ENCODE measurements at places on chromosomes 6 and 20.

DNA sequence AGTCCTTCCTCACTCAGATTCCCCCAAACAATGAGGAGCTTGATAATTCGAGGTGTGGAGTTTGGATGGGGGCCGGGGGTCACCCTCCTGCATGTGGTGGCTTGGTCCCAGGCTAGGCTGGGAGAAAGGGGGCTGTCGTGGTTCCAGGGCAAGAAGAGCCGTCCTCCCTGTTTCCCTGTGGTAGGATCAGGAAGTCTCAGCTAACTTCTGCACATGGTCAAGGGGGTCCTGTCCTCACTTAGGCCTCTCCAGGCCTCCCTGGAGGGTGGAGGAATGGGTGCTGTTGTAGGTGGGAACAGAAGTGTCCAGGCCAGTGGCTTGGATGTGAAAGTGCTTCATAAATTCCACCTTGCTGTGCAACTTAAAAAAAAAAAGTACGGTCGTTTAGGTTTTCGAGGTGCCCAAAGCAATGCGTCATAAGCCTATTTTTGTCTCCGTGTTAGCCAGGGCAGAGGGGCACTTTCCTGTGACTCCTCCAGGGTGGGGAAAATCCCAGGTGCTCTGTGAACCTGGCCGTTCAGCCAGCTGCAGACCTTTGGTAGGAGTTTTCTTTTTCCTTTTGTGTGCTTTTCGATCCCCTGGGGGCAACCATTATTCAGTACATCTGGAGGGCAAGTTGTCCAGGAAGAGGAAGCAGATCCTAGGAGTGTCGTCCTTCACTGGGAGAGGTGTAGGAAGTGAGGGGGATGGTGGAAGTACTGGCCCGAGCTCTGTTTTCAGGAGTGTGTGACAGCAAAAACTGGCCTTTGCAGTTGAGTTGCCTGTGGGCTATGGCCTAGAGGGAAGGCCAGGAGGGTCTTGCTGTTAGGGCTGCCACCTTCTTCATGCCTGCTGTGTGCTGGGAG is 9.6 kb downstream of the IGF2R start:
- no peak for DNase-seq

- DNase-seq = no peak
These were observed 821 bp downstream of the DHX35 start for GRCh38 chr20:38962928-38963401.

DNA sequence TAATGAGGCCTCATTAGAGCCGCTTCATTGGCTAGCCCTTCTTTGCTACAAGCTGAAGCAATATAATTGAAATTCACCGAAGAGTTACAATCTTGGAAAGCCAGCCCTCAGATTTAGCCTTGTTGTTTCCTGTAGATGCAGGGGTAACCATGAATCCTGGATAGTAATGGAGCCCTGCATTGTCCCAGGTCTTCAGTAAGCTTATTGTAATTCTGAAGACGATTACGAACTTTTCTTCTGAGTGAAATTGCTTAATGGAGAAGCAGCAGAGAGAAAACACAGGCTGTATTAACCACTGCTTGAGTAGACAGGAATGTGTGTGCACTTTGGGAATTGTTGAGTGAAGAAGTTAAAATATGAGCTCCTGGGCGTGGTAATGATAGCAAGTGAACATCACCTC is 26.3 kb upstream of the NAA20 start:
- DNase-seq = no peak

- DNase-seq = no peak
These were observed 26.3 kb upstream of the OLIG3 start for GRCh38 chr6:137520520-137520919.

- DNase-seq = no peak
These were observed 240.5 kb downstream of the TTLL2 start for GRCh38 chr6:167565388-167565787.

DNA sequence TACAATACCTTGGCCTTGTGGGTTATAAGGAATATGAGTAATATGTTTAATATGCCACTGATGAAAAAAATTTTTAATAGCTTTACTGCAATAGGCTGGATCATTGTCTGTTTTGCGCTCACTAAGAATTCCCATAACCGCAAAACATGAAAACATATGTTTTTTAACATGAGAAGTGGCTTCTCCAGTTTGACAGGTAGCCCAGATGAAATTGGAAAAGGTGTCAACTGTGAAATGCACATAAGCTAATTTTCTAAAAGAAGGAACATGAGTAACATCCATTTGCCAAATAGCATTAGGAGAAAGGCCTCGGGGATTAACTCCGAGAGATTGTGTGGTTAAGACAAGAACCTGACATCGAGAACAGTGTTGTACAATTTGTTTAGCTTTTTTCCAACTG is 4.9 kb downstream of the GLYATL3 start:
- no peak for DNase-seq

DNA sequence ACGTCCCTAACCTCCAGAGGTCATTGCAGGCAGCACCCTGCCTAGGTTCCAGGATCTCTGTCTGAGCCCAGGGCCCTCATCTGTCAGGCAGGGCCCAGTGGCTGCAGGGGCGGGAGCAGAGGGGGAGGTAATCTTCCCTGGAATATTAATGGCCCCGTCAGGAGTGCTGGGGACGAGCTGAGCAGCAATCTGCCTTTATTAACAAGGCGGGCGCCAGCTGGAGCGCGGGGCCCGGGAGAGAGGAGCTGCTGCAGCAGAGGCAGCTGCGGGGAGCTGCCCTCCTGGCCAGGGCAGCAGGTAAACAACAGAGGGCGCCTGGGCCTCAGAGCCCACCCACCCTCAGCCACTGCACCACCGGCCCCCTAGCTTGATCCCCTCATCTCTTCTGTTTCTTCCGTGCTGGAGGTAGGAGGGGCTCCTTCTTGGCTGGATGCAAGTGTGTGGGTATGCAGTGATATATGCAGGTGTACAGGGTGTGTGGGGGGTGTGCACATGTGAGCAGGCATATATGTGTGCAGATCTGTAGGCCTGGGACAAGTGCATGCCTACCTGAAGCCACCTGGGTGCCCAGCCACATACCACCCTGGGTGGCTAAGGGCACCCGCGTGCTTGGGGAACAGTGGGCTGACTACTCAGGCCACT is 131.8 kb upstream of the MLN start:
- DNase-seq = no peak

DNA sequence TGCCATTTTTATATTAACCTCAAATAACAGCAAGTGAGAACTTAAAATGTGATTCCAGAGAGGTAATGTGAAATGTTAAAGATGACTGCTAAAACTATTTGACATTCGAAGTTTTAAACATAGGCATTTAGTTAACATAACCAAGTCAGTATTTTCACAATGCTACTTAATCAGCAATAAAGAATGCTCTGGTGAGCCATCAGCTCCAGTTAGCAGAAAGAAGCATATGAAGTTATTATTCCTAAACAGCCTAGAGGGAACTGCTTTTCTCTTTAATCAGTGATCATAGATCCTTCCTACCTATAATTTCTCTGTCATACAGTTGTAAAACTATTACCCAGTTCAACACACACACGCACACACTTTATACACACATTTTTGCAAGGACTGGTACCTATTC is 60.1 kb downstream of the MMS22L start:
- DNase-seq = no peak

DNA sequence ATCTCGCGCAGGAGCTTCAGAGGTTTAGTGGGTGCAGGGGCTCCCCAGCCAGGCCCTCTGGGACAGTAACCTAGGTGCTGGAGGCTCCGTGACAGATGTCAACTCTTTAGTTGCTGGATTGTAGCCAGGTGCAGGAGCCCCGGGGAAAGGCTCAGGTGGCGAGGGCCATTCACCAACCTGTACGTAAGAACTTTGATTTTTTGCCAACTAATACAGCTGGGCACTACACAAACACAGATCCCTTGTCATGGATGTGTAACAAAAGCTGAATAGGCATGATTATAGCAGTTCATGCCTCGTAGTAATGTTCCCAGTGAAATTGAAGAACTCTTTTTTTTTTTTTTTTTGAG is 82.6 kb downstream of the CDC5L start:
- DNase-seq = no peak

DNA sequence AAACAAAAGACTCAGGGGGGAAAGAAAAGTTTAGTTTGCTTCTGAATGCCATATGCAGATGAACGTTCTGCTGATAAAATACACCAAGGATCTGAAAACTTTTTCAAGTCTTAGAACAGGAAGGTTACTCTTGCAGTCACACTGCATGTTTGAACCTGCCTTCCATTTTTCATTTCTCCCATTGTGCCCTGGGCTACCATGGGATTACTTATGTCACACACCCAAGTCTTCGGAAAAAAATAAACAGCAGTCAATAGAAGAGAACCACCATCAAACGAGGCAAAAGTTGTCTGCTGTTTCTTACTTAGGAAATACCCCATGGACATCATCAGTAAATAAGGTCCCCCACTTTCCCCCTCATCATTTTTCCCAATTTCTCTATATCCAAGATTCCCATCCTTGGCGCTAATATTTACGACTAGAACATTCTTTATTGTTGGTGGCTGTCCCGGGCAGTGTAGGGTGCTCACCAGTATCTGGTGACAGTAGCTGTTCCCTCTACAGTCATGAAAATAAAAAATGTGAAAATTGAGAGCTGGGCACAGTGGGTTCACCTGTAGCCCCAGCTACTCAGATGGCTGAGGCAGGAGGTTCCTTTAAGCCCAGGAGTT is 202.5 kb downstream of the BCAS1 start:
- DNase-seq = no peak

DNA sequence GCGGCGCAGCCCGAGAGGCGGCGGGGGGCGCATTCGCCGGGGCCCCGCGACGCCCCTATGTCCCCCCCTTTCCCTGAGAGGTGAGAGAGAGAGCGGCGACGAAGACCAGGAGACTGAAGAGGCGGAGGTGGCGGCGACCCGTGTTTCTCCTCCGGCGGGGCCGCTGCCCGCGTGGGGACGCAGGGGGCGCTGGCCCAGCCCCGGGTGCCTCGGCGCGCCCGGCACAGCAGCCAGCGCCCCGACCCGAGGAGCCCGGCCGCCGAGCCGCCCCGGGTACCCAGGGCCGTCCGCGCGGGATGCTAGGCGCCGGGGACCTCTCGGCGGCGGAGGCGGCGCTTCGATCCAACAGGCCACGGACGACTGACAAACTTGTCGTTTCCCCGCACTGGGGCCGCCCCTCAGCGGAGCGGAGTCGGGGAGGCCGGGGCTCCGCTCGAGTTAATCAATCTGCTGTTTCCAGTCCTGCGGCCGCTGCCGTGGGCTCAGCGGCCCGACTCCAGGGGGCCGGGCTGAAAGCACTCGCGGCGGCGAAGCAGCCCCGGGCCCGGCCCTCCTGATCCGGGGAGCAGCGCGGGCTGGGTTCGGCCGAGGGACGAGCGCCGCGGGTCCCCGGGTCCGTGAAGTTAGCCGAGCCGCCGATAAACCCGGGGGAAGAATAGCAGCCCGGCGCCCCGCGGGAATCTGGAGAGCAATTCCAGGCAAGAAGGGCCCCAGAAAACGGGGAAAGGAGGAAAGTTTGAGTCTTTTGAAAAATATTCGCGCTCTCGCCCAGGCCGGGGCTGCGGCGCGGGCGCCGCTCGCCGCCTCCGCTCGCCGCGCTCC is 631 bp downstream of the MDGA1 start:
- no peak for DNase-seq

- no peak for DNase-seq
These were observed 90.6 kb downstream of the MAP3K4 start for GRCh38 chr6:161082215-161082614.

DNA sequence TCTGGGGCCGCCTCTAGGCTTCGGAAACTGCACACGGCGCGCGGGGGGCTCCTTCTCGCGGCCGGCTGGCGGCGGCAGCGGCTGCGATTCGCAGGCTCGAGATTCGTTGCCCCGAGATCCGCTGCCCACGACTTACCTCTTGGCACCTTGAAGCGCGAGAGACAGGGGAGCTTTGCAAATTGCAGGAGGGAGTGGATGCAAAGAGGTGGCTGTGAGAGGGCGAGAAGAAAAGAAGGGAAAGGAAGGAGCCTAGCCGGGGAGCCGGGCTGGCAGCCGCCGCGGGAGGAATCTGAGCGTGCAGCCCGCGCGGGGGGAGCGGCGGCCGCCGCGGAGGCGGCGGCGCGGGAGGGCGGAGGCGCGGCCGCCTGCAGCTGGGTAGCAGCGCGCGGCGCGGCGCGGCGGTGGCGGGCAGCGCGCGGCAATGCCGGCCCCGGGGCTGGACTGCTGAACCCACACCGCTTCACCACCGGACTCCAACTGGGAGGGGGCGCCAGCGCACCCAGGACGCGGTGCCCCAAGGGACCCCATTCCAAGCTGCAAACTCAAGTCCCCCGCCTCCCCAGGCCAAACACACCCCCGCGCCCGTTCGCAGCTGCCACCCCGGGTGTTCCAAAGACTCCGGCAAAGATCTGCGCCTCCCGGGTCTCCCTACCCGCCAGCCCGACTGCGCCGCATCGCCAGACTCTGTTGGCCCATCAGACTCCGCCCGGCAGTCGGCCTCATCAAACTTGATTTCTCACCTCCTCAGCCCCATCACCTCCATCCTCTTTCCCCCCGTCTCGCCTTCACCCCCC is 44.2 kb upstream of the SUPT3H start:
- DNase-seq = no peak

DNA sequence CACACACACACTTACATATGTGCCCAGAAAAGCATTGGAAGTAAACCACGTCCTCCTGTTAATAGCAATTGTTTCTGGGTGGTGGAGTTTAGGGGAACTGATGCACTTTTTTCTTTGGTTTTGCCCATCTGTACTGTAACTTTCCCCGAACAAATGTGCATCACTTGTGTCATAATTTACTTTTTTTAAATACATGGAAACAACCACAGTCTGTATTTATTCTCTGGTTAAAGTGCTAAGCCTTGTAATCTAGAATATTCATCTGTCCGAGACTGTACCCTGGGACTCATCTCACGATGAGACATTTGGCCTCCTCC is 61.5 kb upstream of the CD93 start:
- no peak for DNase-seq

- DNase-seq = no peak
These were observed 15.9 kb downstream of the OR2A4 start for GRCh38 chr6:131685266-131685780.

GRCh38 chr20:46751856-46752255 is 42.4 kb downstream of the SLC2A10 start:
- no peak for DNase-seq

DNA sequence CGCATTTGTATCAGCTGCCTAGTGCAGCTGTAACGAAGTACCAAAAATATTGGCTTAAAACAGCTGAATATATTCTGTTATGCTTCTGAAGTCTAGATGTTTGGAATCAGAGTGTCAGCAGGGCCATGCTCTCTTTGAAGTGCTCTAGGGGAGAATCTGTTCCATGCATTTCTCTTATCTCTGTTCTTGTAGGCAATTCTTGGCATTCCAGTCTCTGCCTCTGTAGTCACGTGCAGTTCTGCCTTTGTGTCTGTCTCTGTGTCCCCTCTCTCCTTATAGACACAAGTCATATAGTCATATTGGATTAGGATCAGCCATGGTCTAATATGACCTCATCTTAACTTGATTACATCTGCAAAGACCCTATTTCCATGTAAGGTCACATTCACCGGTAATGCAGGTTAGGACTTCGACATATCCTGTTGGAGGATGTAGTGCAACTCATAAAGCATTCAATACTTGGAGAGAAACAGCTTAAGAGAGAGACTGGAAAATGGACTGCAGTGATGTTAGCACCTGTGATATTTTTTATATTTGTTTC is 18.6 kb downstream of the FAM83B start:
- DNase-seq = no peak

Data from stimulated activated CD4-positive, alpha-beta T cell treated with anti-CD3 and anti-CD28 coated beads, Interleukin-2, amount 100 ng/mL, for 4 hours (primary cell).